ENCODE measurements at places on chromosomes 5 and 9.

GRCh38 chr9:36163049-36163785 is 6.0 kb upstream of the CCIN start:
- no peak overlapping the region for H3K4me3 ChIP-seq
- peak overlapping the region; percentile 83 for H3K27ac ChIP-seq
- peak; percentile 72 for DNase-seq
- peaks cover 43% of the 10 kb centered on the region for H3K4me1 ChIP-seq
- peaks cover 6% of the 10 kb centered on the region for H3K27me3 ChIP-seq
- no peaks in the 10 kb centered on the region for H3K36me3 ChIP-seq

GRCh38 chr9:19931098-19931890 is 142.5 kb upstream of the SLC24A2 start:
- no peak overlapping the region for H3K27ac ChIP-seq
- H3K4me1 ChIP-seq = peaks cover 14% of the 10 kb centered on the region
- H3K27me3 ChIP-seq = peaks cover 6% of the 10 kb centered on the region
- no peaks in the 10 kb centered on the region for H3K36me3 ChIP-seq

DNA sequence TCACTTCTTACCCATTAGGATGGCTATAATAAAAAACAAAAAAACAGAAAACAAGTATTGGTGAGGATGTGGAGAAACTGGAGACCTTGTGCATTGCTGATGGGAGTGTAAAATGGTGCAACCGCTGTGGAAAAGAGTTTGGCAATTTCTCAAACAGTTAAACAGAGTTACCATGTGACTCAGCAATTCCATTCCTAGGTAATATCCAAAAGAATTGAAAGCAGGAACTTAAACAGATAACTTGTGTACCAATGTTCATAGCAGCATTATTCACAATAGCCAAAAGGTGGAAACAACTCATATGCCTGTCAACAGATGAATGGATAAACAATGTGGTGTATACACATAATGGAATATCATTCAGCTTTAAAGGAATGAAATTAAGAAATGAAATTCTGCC is 28.9 kb downstream of the DCP2 start:
- no peak overlapping the region for H3K4me3 ChIP-seq
- no peak for DNase-seq
- no peak overlapping the region for H3K27ac ChIP-seq
- H3K36me3 ChIP-seq = peaks cover 65% of the 10 kb centered on the region
- no peaks in the 10 kb centered on the region for H3K27me3 ChIP-seq
- no peaks in the 10 kb centered on the region for H3K4me1 ChIP-seq

DNA sequence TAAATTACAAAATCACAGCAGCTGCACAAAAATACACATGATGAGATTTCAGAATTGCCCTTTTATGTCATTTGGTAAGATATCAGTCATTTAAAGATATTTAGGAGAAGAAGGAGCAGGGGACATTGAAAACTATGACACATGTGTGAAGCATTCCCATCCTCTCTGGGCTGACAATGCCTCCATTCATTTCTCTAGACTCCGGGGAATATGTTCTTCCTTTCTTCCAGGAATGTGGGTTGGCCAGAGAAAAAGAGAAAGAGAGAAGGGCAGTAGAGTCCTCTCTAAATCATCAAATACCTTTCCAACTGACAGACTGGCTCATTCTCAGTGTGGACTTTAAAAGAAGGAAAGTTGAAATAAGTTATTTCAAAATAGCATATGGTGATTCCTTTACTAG is 205.6 kb upstream of the ADAMTSL1 start:
- DNase-seq = no peak
- no peak overlapping the region for H3K27ac ChIP-seq

- H3K36me3 ChIP-seq = peaks cover 86% of the 10 kb centered on the region
- no peaks in the 10 kb centered on the region for H3K27me3 ChIP-seq
- H3K4me1 ChIP-seq = peaks cover 24% of the 10 kb centered on the region
- no peak overlapping the region for H3K4me3 ChIP-seq
- DNase-seq = no peak
Measured at GRCh38 chr5:154868702-154869101, 10.3 kb downstream of the CNOT8 start.

DNA sequence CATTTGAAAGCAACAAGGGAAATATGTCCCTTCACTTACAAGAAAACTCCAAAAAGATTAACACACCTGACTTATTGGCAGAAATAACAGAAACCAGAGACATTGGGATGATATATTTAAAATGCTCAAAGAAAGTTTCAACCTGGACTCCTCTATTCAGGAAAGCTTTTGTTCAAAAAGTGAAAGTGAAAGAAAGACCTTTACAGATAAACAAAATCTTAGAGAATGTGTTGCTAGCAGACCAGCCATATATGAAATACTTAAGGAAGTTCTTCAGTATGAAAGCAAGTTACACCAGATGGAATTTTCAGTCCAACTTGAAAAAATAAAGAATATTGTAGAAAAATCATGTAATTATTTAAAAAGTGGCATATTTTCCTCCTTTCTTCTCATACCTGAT is 1075.1 kb downstream of the NR2F1-AS1 start:
- no peak overlapping the region for H3K27ac ChIP-seq
- no peak for DNase-seq
- no peak overlapping the region for H3K4me3 ChIP-seq
- H3K4me1 ChIP-seq = no peaks in the 10 kb centered on the region

- DNase-seq = no peak
- H3K27ac ChIP-seq = no peak overlapping the region
- H3K36me3 ChIP-seq = no peaks in the 10 kb centered on the region
Measured at GRCh38 chr5:22577711-22578110, 275.4 kb downstream of the CDH12 start.

- H3K27me3 ChIP-seq = no peaks in the 10 kb centered on the region
- H3K27ac ChIP-seq = no peak overlapping the region
- no peak for DNase-seq
- no peaks in the 10 kb centered on the region for H3K36me3 ChIP-seq
Measured at GRCh38 chr9:118128313-118128712, 424.1 kb downstream of the TLR4 start.

GRCh38 chr5:135383803-135384495 is 15.1 kb downstream of the MACROH2A1 start:
- peaks cover 93% of the 10 kb centered on the region for H3K4me1 ChIP-seq
- no peak for DNase-seq
- H3K4me3 ChIP-seq = no peak overlapping the region
- H3K36me3 ChIP-seq = peaks cover 43% of the 10 kb centered on the region
- peak overlapping the region; percentile 83 for H3K27ac ChIP-seq

GRCh38 chr5:127290946-127291693 is 524 bp downstream of the MEGF10 start:
- H3K4me3 ChIP-seq = peak overlapping the region; percentile 61
- H3K36me3 ChIP-seq = no peaks in the 10 kb centered on the region
- DNase-seq = no peak
- peaks cover 11% of the 10 kb centered on the region for H3K4me1 ChIP-seq
- H3K27me3 ChIP-seq = peaks cover 76% of the 10 kb centered on the region
- H3K27ac ChIP-seq = no peak overlapping the region

GRCh38 chr9:85900504-85901201 is 40.3 kb upstream of the NAA35 start:
- no peak overlapping the region for H3K27ac ChIP-seq
- H3K4me3 ChIP-seq = no peak overlapping the region
- H3K4me1 ChIP-seq = no peaks in the 10 kb centered on the region
- no peak for DNase-seq

- H3K27me3 ChIP-seq = no peaks in the 10 kb centered on the region
- no peak for DNase-seq
- H3K36me3 ChIP-seq = peaks cover 94% of the 10 kb centered on the region
- H3K27ac ChIP-seq = no peak overlapping the region
Measured at GRCh38 chr9:127680226-127680625, 26.6 kb upstream of the CFAP157 start.

DNA sequence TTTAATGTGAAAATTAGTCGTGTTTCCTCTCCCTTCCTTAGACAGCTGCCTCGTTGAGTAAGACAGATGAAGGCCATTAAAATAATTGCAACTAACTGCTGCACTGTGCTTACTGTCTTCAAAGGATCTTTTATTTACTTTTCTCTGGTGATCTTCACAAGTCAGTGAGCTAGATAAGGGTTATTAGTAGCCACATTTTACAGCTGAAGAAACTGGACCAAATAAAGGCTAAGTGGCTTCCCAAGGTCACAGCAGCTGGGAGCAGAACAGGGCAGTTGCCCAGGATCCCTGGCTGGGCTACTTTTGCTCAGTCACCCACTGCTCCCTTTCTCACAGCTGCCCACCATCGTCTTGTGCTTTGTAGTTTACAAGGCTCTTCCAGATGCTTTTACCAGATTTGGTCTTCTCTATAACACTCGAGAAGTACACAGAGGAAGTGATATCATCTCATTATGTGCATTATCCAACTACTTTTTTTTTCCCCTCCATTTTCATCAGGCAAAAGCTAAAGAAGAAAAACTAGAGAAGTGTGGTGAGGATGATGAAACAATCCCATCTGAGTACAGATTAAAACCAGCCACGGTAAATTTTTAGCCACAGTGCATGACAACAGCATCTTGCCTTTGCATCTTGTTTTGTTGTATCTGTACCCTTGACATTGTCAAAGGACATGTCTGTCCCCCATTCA is 61.8 kb downstream of the ERAP1 start:
- H3K27me3 ChIP-seq = no peaks in the 10 kb centered on the region
- H3K4me3 ChIP-seq = peak overlapping the region; percentile 56
- H3K36me3 ChIP-seq = peaks cover 96% of the 10 kb centered on the region
- no peak for DNase-seq

DNA sequence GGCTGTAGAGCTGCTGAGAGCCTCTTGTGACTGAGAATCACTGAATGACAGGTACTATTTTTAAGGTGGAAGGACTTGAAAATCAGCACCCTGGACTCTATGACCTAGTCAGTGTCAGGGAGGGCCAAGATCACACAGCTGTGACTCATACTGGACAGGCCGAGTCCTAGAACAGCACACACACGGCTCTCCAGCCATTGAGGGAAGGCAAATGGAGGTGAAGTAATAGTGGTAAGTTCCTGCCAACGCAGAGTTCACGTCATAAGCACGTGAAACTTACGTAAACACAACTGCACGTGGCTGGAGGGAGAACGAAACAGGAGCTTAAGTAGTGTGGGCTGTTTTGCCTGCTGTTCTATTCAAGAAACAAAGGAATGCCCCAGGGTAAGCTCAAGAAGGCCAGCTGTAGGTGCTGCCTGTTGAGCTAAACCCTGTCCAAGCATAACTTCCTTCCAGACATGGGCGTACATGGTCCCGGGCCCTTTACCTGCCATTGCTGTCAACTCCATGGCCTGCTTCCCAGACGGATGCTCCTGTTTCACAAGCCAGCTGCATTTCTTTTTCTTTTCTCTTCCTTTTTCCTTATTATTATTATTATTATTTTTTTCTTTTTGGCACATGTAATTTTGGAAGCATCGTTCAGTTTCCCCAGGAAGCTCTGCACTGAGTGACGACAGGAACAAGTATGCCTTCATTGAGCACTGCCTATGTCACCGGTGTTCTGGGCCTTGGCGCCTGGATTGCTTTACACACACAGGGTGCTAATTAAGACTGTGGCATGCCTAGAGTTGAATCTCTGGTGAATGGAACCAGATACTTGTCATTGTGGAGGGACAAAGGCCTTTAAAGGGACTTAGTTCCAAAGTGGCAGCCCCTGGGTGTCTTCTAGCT is 10.2 kb upstream of the LCP2 start:
- no peak overlapping the region for H3K4me3 ChIP-seq
- DNase-seq = peak; percentile 77
- peak overlapping the region; percentile 91 for H3K27ac ChIP-seq

DNA sequence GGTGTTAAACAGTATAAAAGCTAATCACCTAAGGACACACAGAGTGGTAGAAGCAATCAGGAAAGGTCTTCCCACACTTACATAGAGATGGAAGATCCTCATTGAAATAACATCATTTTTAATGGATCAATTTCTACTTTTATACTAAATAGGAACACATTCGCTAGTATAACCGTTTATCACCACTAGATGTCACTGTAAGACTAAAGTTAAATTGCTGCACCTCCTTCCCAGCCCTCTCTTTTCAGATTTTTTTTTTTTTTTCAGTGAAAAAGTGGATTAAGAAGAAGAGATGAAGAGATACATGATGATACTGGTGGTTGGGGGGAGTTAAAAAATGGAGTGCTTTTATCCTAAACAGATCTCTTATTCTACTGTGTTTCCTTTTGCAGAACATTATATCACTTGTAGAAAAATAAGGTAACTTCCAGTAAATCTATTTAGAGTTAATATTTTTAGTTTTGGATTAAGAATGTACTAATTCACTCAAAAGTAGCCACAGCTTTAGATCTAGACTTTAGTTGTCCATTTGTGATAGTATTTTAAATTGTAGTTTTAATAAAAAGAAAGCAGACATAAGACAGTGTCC is 116.9 kb upstream of the ARRDC3 start:
- no peak overlapping the region for H3K4me3 ChIP-seq
- no peaks in the 10 kb centered on the region for H3K27me3 ChIP-seq

- DNase-seq = no peak
- H3K27me3 ChIP-seq = no peaks in the 10 kb centered on the region
- H3K36me3 ChIP-seq = no peaks in the 10 kb centered on the region
- H3K4me3 ChIP-seq = no peak overlapping the region
Measured at GRCh38 chr9:136732444-136733178, 10.1 kb downstream of the LCN10 start.

DNA sequence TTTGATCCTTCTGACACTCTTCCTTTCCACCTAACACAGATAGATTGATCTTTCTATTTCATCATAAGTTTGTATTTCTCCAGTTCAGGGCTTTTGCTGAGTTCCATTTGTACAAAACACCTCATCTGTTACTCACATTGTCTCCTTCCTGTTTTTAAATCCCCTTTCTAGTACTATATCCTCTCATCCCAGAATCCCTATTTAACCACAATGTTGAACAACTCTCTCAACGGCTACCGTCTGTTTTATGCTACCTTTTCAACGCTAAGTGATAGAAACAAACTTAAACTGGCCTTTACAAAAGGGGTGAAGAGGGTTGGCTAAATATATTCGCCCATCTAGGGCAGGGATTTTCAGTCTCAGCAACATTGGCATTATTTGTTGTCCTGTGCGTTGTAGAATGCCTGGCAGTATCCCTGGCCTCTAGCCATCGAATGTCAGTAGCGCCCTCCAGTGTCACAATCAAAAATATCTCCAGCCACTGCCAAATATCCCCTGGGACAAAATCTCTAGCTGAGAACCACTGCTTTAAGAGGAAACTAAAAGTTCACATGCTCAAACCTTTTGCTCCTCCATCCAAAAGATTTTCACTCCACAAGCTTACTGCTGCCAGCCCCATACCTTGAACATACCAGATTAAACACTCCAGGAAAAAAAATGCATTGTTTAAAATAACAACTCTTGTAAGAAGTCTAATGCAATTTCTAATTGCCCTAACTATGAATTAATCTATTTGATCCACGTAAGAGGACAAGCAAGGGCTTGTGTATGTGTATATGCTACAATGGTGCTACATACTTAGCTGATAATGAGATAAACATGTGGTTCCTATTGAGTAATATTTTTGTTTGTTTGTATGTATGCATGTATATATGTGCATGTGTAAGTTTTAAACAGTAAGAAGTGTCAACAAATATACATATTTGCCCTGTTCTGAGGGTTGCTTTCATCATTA is 344.0 kb downstream of the PTPRD start:
- no peaks in the 10 kb centered on the region for H3K36me3 ChIP-seq
- peak overlapping the region; percentile 26 for H3K27ac ChIP-seq
- H3K4me3 ChIP-seq = no peak overlapping the region
- no peak for DNase-seq

- peak; percentile 97 for DNase-seq
- peak within 1 kb of the TSS; percentile 92 for H3K4me3 ChIP-seq
- H3K4me1 ChIP-seq = peaks cover 56% of the 10 kb centered on the region
Measured at GRCh38 chr5:139293507-139294373, at the start of gene MATR3. Gene MATR3 (plus strand): TSS chr5:139293740. CDS start chr5:139307416, 13,676 bp downstream.

All from left ventricle myocardium inferior (tissue), 1 donor.